ENCODE measurements at places on chromosomes 2 and 18. TPM values are rescaled to one million over a fixed set of nuclear protein-coding genes. Genes with fewer than 3 reads are reported as not detected.

DNA sequence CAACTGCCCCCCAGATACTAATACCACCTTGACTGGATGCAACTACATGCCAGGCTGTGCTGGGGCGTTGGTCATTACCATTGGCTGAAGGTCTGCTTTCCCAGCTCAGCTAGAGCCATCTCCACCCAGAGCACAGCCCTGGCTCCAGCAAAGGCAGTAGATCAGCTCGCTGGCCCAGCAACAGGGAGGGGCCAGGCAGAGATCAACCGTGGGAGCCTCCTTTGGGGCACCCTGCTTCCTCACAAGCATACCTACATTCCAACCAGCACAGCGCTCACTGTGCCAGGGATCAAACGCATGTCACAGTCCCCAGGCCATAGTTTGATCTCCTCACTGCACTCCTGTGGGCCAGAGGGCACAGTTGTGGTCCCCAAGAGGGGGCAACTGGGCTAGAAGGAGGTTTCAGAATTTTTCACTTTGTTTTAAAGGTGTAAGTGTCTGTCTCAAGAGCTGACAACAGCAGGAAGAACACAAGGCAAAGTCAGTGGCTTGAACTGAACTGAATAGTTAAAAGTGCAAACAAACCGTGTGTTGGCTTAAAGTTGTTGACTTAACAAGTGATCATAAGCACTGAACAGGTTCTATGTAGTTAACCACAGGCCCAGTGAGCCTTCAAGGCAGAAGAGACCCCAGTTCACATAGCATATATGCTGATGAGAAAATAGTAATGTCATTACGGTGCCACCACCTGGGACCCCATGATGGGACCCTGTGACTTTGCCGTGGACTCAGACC, 70.1 kb upstream of the BZW1 start:
- peak; percentile 69 for DNase-seq

DNA sequence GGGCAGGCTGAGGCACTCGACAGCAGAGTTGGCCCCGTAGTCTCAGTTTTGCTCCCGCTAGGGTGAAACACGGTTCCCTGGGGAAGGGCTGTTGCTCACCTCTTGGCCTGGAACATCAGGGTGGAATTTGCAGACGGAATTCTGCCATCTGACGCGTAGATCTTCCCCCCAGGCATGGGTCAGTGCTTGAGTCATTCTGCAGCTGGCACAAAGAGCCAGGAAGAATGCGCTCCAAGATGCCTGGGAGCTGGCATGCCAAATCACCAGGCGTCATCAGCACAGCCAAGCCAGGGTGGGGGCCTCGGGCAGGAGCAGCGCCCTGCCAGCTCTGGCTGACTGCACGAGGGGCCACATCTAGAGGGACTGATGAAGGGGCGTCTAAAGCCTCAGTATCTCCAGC, 42.7 kb downstream of the ODC1 start:
- no peak for DNase-seq

- no peak for DNase-seq
These were observed 101.1 kb downstream of the ZFP36L2 start for GRCh38 chr2:43125090-43125998.

SLC11A1 gene
- 1.7 TPM for total RNA-seq

- DNase-seq: no peak
These were observed 889.3 kb upstream of the CELF4 start for GRCh38 chr18:38454764-38455469.

VIT gene
- total RNA-seq: 0.50 TPM

GRCh38 chr18:13455960-13456481, 237.5 kb downstream of the LDLRAD4 start:
- DNase-seq: no peak

SOS1 gene
- total RNA-seq: 31.2 TPM

- no peak for DNase-seq
These were observed 104.6 kb upstream of the TRIB2 start for GRCh38 chr2:12612168-12612567.

GRCh38 chr2:138922973-138923563, 142.9 kb upstream of the NXPH2 start:
- no peak for DNase-seq

- DNase-seq: no peak
These were observed 18.4 kb downstream of the CTDP1 start for GRCh38 chr18:79697976-79698375.

GCG gene
- 55.2 TPM for total RNA-seq

- no peak for DNase-seq
These were observed 10.2 kb upstream of the CABYR start for GRCh38 chr18:24128700-24129099.

EPB41L3 gene
- total RNA-seq: 87.7 TPM

- DNase-seq: no peak
These were observed 27.2 kb upstream of the RFX8 start for GRCh38 chr2:101502095-101502494.

DNA sequence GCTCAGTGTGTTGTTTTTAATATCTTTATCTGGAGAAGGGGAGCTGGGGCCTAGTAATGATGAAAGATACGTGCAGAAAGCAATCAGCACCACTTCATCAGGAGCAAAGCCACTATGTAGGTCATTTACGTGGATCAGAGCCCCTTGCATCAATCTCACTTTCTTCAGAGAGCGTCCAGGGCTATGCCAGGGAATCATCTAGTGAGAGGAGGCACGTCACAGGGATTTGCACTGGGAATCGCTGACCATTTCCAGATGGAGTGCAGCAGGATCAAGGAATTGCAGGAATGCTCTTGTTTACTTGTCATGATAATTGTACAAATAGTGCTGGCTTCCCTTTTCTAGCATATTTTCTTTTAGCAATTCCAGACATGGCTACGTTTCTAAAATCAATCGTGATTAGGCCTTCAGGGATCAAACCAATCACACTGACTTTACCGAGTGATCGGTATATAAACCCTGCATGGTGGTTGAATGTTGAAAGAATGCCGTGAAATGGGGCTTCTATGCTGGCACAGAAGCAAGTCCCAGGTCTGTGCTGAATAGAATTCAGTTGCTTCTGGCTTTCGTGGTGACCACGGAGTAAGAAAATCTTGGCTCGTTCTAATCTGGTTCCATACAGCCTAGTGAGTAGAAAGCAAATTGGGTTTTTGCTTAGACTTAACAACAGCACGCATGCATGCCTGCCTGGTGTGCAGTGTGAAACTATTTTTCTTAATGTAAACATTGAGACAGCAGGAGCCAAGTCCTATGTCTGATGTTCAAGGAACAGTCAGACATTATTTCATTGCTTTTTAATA, 122.8 kb downstream of the TMEM200C start:
- DNase-seq: no peak

EN1 gene
- total RNA-seq: not detected

DNA sequence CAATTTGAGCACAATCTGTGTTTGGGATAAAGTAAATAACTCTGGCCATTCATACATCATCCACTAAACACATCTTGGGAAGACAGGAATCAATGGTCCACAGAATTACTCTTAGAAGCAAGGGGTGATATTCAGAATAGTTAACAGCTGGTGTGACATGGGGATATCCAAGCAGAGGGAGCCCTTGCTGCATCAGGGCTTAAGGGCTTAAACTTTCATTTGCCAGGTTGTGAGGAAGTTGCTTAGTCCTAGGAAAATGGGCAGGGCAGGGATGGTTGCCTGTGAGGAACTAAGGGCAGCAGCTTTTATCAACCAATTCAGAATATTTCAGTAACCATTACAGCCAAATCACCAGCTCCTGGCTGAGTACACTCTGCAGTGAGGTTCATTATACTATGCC, 2.0 kb upstream of the ITGA6 start:
- no peak for DNase-seq

DNA sequence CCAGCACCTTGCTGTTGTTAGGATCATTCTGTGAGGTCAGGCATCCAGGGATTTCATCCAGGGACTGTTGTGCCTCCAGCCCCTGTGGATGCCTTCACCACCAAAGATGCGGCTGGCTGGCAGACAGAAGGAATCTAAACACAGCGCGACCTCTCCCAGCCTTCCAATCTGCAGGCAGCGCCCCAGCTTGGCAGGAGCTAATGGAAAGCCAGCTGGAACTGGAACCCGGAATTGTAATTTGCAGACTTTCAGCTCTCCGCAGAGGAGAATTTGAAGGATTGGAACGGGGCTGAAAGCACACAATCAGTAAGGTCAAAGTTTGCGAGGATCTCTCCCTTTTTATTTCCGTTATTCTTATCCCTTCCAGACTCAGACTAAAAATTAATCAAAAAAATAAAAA, 127.8 kb downstream of the TRIB2 start:
- no peak for DNase-seq

GRCh38 chr2:101842471-101842870, 145.0 kb downstream of the MAP4K4 start:
- DNase-seq: no peak

Measured in left colon (tissue), 2 donors.